Esophagus mucosa (tissue), 1 donor: ENCODE measurements at places on chromosomes 4 and X.

GRCh38 chr4:55921093-55921492 is 27.7 kb upstream of the CEP135 start:
- ATAC-seq = peak; percentile 45

DNA sequence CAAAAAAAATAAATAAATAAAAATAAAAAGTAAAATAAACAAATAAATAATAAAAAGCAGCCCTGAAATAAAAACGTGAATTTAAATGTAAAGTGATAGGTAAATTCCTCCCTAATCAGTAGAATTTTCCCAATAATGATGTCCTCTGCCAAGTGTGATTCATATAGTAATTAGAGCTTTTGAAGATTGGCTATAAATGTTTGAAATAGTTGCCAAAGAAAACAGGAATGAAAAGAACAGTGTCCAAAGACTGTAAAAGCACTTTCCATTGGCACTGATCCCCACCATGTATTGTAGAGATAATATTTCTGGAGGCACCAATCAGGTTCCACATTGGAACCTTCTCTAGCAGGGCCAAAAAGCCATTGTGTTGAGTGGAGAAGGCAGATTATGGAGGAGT is 25.9 kb upstream of the SMARCAD1 start:
- ATAC-seq = no peak

DNA sequence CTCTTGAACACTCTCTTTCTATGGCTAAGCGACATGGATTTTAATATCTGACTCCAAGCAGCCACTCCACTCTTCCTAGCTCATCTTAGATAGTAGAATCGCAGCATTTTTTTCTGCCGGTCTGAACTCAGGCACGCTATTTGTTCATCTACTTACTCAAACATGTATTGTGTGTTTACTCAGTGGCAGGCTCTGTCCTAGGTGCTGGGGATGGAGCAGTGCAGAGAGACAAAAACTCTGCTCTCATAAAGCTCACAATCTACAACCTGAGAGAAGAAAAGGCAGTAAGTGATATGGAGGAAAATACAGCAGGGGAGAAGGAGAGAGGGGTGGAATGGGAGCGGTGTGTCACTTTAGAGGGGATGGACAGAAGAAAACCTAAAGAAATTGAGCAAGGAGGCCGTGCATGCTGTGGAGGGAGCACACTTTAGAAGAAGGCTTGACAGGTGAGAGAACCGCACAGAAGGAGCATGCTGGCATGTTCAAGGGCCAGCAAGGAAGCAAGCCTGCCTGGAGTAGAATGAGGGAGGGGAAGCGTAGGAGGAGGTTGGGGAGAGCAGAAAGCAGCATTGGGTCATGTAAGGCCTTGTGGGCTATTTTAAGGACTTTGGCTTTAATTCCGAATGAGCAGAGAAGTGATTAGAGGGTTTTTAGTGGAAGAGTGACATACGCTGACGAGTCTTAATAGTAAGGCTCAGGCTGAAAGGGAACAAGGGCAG is 132.0 kb downstream of the ANK2 start:
- no peak for ATAC-seq

GRCh38 chr4:87521757-87522374 is 7.3 kb downstream of the SPARCL1 start:
- peak; percentile 91 for ATAC-seq

DNA sequence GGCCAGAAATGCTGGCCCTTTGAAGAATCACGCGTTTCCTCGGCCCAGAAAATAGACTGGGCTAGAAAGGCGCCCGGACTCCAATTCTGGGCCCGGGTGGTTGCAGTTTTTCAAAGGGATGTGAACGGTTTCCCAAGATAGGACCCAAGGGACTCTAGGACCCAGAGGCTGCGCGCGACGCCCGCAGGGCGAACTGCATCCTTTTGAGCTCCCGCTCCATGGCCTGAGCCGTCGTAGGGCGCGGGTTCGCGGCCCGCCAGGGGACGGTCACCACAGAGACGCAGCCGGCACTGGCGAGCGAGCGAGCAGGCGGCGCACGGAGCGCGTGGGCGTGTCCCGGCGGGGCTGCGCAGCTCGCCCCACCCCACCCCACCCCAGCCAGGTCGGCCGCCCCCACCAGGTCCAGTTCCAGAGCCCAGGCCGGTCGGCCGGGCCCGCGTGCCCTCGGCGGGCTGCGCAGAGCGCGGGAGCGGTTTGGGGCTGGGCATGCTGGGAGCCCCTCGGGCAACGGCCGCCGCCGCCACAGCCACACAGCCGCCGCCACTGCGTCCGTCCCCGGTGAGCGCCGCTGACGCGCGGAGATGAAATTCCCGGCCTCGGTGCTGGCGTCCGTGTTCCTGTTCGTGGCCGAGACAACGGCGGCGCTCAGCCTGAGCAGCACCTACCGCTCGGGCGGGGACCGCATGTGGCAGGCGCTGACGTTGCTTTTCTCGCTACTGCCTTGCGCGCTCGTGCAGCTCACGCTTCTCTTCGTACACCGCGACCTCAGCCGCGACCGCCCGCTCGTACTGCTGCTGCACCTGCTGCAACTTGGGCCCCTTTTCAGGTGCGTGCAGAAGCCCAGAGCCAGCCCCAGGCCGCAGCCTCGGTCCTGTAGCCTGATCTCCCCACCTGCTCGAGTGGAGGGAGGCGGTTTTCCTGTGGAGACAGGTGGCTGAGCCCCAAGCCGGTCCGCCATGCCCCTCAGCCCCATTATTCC is at the start of gene XK:
TSS of gene XK (plus strand) at position 411 of the 979 bp plus-strand sequence. CDS start at position 582, 171 bp downstream.
- ATAC-seq = peak; percentile 84

GRCh38 chr4:152997771-152998487 is 61.8 kb downstream of the FHDC1 start:
- ATAC-seq = peak; percentile 92

GRCh38 chr4:96166806-96167205 is 326.9 kb downstream of the PDHA2 start:
- ATAC-seq = no peak

GRCh38 chr4:89434364-89434988 is 126.9 kb upstream of the GPRIN3 start:
- peak; percentile 43 for ATAC-seq

- no peak for ATAC-seq
Measured at GRCh38 chr4:70183168-70183939, 12.2 kb upstream of the ODAM start.

GRCh38 chr4:10737337-10737736 is 52.8 kb upstream of the CLNK start:
- ATAC-seq = no peak

DNA sequence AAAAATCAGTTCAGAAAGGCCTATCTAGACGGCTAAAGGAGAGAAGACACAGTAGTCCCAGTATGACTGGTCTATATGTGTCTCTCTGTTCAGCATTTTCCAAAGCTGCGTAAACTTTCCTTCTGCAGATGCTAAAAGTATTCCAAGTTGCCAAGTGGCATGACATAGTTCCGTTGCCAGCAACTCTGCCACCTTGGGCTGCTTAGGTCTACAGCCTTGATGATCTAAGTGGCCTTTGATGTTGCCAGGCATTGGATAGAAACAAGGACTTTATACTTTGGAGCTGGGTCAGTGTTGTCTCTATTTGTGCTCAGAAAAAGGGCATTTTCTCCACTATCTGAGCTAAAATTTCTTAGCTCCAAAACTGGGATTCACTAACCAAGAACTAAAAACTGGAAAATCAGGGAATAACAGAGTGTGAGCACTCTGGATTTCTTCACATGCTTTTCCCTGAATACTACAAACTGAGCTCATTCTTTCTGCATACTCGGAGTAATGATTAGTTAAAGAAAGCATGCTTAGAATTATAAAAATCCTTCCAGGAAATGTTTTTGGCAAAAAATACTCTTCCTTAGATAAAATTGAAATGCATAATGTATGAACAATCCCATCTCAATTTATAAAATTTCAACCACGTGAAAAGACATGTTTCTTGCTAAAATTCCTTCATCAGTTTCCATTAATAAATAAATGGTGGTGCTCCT is 191.4 kb downstream of the ADAMTS3 start:
- ATAC-seq = no peak

DNA sequence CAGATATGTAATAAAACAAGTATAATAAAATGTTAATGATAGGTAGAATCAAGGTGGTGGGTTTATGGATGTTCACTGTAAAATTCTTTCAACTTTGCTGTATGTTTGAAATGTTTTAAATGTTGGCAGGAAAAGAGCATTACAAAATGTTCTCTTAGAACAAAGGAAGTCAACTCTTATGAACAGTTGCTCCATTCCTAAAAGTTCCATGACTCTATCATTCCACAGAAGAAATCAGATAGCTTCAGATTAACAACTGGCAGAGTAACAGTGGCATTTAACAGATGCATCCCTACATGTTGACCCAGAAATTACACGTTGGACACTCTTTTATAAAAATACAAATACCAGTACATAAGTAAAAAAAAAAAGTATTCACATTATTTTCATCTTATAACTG is 2023.7 kb downstream of the ARAP2 start:
- no peak for ATAC-seq

GRCh38 chrX:53716328-53717088 is 30.0 kb upstream of the HUWE1 start:
- peak; percentile 11 for ATAC-seq

- peak; percentile 75 for ATAC-seq
Measured at GRCh38 chrX:40468033-40468846, 112.5 kb upstream of the ATP6AP2 start.

DNA sequence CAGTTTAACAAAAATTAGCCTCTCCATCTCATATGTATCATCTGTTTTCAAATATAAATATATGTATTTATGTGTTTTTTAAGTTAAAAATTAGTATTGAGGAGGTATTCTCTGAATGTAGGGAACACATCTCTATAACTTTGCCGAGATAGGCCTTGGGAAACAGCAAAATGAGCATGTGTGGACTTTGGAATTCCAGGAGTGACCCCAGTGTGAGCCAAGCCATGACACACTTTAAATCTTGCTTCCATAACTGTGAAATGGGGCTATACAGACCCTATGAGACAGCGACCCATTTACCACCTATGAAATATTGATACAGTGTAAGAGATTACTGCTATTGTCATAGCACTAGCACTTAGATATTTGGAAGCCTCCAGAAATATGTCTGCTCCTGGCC is 58.8 kb downstream of the FRMPD4 start:
- ATAC-seq = no peak

DNA sequence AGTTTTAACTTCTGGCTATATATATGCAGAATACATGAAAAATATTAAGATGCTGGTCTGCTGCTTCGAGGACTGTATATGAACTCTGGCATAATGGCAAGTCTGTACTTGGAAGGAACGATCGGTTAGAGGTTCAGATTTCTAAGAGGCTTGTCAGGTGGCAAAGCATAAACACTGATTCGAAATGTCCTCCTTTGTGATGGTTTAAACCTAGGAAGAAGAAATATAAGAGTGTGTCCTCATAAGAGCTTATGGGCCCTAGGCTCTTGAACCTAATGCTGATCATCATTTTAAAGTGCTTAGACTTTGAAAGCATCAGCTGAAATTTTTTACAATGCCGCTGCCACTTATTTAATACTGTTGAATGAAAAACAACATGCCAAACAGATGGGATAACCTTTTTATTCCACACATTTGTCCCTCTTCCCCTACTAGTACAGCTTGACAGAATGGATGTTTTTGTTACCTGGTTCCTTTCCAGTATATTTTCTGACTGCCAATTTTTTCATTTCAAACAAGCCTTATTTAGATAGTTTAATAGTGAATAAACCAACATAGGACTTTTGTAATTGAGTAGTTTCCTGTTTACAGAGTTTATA is 8.8 kb downstream of the SPRY1 start:
- ATAC-seq = no peak
